ENCODE measurements at places on chromosomes 6 and 20.
A peak's percentile ranks its signal among the peaks of the same experiment; 100 is the strongest.

DNA sequence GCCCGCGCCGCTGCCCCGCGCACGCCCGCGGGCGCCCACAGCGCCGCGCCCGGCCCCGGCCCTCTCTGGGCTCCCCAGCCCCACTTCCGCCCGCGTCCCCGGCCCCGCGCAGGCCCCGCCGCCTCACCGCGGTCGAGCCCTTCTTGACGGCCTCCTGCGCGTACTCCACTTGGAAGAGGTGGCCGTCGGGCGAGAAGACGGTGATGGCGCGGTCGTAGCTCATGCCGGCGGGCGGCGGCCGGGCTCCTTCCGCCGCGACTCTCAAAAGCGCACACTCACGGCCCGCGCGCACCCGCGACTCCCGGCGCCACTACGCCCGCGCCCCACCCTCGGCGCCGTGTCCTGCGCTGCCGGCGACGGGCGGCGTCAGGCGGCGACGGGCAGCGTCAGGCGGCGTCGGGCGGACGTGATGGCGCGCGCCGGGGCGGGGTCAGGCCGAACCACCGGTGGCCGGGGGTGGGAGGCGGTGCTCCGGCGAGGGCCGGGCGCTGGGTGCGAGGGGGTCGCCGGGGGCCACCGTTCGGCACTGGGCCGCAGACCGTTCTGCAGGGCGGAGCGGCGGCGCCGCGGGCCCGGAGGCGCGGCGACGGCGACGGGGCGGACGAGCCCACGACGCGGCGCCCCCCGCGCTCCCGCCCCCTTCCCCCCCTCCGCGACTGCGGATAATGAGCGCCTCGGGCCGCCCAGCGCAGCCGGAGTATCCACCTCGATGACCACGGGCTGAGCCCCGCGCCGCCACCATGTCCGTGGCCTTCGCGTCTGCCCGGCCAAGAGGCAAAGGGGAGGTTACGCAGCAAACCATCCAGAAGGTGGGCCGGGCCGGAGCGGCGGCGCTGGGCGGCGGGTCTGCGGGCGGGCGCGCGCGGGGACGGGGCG lies at the start of the genes PSMA7 and SS18L1:
Gene PSMA7, minus strand, starts transcription at position 314 of the 876 bp plus-strand sequence. Its CDS starts 91 bp downstream, at position 223.
Gene SS18L1, plus strand, starts transcription at position 689 of the 876 bp plus-strand sequence. Its CDS starts 52 bp downstream, at position 741.
- peak; percentile 94 for DNase-seq

DNA sequence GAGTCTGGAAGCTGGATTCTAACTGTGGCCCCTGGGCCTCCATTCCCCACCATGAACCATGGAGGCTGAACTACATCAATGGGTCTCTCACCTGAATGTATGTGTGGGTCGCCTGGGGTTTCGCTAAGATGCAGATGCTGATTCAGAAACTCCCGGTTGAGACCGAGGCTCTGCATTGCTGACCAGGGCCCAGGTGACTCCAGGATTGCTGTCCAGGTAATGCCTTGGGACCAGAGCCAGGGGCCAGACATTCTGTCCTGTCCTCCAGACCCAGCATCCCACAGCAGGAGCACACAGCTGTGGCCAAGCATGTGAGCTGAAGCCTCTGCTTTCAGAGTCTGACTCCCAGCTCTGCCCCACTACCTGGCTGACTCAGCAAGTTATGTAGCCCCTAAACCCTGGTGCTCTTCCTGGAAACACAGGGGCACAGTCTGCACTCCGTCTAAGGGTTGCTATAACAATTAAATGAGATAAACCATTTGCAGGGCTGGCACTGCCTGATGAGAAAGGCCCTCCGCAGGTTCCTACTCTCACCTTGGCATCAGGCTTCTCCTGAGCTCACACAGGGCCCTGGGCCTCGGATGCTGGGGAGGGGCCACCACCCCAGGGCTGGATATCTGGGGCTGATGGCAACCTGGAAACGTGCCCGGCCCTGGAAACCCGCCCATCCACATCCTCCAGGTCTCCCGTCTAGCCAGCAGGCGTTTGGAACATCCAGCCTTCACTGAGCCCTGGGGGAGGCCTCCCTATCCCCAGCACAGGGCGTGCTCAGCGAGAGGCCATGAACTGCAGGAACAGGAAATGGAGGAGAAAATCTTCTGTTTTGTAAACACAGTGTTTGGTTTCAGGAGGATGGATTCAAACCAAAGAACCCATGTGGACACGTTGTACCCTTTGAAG lies 175.7 kb downstream of the DLL1 start:
- no peak for DNase-seq

- no peak for DNase-seq
These were observed 171.3 kb upstream of the NT5E start for GRCh38 chr6:85278466-85279035.

GRCh38 chr20:33304046-33304445 lies 21.0 kb downstream of the BPIFB1 start:
- DNase-seq = no peak

DNA sequence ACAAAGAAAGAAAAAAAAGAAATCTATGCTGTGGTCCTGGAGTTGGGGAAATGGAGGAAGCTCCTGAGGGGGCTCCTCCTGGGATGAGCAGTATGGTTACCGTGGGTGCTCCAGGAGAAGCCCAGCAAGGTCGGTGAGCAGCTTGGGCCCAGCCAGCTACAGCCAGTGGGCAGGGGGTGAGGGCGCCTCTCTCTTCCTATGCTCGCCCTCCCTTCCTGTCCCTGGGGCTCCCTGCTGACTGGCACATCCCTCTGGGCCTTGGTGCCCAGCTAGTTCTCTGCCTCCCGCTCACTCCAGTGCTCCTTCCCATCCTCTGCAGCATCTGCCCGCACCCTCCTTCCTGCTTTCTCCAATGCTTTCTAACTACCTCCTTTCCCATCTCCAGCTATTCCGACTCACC lies 16.6 kb downstream of the CD40 start:
- DNase-seq = no peak

- no peak for DNase-seq
These were observed 26.4 kb downstream of the FRK start for GRCh38 chr6:116034327-116034726.

DNA sequence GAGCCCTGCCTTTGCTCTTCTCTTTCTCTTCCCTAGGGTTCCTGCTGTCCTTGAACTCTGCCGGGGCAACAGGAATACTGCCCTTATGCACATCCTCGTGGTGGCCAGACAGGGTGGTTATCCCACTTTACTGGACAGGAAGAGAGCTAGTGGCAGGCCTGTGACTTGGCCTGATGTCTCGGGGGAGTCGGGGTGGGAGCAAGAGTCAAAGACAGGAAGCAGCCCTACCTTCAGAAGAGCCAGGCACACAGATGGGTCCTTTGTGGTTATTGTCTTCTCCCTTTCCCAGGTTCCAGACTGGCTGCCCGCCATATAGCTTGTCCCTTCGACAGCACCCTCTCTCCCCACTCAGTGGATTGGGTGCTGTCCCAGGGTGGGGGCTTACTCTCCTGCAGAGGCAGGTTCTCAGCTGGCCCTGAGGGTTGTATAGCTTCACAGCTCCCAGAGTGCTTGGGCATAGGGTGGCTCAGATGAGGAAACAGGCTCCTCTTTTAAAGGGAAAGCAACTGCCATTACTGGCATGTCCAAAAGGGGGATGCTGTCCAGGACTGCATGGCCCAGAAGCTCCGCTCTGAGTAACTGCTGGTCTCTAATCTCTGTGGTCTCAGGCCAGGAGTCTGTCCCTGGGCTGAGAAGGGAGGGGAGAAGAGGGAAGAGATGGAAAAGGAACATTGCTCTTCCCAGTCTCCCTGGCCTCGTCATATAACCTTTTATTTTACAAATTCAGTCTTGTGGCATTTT lies 17.3 kb downstream of the PLCG1 start:
- no peak for DNase-seq

DNA sequence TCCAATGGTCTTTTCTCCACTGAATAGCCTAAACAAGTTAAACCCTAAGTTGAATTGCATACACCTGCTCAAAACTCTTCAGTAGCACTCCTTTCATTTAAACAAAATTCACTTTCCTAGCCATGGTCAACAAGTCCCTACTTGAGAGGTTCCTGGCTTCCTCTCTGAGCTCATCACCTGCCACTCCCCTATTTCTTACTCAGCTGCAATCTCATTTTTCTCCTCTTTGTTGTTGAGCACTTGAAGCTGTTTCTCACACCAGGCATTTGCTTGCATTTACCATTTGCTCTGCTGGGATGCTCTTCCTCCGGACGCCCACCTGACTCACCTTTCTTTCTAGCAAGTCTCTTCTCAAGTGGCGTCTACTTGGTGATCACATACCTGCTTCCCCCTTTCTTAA lies 38.5 kb downstream of the EDN1 start:
- no peak for DNase-seq

DNA sequence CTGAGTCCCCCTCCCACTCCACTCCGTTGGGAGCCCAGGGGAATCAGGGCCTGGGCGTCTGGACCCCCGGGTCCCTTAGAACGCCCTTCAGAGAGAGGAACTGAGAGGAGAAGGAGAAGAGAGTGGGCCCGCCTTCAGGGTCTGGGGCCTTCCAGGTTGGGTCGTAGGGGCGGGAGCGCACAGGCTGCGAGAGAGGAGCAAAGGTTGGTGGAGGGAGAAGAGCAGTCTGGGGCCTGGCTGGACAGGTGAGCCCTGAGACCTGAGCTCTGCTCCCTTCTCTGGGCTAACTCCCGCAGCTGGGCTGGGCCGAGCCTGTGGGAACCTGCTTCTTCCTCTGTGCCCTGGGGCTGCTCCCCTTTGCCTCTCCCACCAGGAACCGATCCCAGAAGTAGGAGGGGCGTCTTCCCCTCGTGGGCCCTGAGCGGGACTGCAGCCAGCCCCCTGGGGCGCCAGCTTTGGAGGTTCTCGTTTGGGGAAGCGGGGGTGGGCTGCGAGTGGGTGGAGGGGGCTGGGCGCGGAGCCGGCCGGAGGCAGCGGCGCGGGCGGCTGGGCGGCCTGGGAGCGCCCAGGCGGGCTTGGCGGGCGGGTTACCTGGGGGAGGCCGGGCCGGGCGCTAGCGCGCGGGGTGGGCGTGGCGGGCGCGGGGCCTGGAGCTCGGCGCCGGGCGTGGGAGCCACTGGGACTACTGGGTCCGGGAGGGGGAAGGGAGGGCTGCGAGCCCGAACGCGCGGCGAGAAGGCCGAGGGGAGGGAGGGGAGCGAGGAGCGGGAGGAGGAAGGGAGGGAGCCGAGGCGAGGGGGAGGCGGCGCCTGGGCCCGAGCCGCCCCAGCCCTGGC lies at the start of gene DDR1:
Gene DDR1, plus strand, starts transcription at position 835 of the 836 bp plus-strand sequence. CDS start 4,211 bp downstream, outside the sequence.
- DNase-seq = no peak

DNA sequence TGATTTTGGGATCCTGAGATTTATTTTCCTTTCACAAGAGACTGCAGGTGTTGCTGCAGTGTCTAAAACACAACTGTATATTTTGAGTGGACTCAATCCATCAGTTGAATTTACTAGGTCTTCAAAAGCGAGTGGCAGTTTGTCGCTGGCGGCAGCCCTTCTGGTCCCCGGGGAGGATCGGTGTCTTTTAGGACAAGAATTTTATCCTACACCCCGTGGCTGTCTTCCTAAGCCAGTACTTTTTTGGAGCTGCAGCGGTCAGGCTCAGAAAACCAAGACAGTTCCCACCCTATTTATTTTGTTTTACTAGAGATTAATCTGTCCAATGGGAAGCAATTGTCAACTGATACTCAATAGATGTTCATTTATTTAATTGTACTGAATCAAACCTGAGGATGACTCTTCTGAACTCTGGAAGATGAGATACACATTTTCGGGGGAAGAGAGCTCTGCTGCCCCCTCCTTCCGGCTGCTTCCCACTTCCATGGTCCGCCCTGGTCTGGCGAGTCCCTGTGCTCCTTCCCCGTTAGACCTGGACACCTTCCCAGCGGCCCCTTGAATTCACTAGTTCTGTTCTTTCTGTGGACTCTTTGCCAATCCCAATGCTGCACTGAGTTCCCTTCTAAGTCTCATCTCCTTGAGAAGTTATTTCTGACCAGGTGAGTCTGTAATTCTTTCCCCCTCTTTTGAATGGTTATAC lies 90.6 kb downstream of the ERMARD start:
- no peak for DNase-seq

- no peak for DNase-seq
These were observed 1.4 kb upstream of the LEMD2 start for GRCh38 chr6:33790379-33790778.

GRCh38 chr20:32296819-32297420 lies 19.5 kb downstream of the KIF3B start:
- DNase-seq = no peak

GRCh38 chr20:25360631-25361286 lies 29.9 kb downstream of the ABHD12 start:
- no peak for DNase-seq

- no peak for DNase-seq
These were observed 99.3 kb upstream of the PROKR2 start for GRCh38 chr20:5416086-5416485.

GRCh38 chr6:99458319-99458718 lies 33.2 kb upstream of the PNISR start:
- DNase-seq = peak; percentile 18

DNA sequence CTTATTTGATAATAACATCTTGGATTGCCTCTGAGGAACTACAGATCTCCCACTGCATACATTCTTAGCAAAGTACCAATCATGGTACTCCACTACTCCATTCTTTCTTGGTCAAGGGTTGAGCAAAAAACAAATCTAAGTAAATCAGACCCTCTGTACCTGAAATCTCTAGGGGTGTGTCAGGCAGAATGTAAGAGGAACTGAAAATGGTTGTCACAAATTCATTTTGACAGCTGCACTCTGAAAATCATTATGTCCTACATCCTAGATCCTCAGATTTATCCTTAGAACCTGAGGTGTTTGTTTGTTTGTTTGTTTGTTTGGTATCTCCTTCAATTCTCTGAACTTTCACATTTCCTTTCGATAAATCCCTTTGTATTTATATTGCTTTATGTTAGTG lies 433.2 kb upstream of the BTBD3 start:
- no peak for DNase-seq

GRCh38 chr20:25294459-25295385 lies 46.8 kb downstream of the PYGB start:
- DNase-seq = peak; percentile 67

DNA sequence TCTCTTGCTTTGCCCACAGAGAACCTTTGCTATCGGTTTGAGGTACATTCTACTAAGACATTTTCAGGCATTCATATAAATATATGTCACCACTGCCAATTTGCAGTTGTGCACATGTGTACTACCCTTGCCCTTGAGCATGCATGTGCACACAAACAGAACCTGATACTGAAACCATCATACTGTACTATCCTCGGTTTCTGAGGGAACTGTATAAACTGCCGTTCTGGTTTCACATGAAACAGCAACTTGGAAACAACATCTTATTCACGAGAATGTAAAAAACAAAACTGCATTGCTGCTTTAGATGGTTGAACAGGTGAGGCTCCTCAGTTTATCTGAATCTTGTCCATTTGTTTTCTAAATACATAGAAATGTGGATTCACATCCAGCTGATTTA lies 151.2 kb upstream of the TMEM170B start:
- DNase-seq = no peak

GRCh38 chr6:33896391-33897188 lies 92.8 kb upstream of the MLN start:
- no peak for DNase-seq

GRCh38 chr20:22411627-22412450 lies 172.5 kb downstream of the FOXA2 start:
- no peak for DNase-seq

DNA sequence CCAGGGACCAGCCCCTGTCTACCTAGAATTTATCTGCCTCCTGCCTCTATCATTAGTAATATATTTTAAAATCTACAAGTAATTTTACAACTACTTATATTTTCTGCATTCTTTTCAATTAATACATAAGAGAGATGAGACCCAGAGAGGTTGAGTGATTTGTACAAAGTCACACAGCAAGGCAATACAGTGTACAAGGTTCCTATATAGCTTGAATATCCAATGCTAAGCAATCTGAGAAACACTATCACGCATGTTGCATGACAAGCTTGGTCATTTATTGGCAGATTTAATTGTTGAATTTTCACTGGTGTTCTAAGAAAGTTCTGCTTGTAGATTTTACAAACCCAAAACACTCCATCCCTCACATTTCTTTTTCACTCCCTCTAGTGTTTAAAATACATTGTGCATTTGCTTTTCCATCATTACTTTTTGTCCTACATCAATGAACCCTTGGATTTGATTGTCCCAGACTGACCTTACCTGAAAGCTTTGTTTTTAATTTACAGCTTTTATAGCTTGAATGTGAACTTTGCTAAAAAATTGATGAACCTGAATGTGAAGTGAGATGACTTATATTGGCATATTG lies 520.9 kb upstream of the CITED2 start:
- no peak for DNase-seq
